ENCODE measurements at places on chromosomes 2 and 18. TPM values are rescaled to one million over a fixed set of nuclear protein-coding genes. Genes with fewer than 3 reads are reported as not detected.

The FAM161A gene
- 7.8 TPM for total RNA-seq

DNA sequence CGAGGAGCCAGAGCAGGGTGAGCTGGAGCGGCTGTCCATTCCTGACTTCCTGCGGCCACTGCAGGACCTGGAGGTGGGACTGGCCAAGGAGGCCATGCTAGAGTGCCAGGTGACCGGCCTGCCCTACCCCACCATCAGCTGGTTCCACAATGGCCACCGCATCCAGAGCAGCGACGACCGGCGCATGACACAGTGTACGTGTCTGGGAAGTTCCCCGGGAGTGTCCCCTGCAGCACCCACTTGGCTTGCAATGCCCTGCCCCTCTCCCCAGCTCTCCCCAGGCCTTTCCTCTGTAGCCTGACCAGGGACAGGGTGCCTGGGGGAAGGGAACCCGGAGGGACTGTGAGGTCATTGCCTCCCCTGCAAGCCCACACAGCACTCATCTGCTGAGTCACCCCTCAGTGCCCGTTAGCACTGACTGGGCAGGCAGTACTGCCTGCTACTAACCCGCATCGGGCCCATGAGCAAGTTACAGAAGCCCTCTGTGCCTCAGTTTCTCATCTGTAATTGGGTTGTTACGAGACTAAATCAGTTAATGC, 29.4 kb upstream of the GMPPA start:
- DNase-seq: no peak

The NMUR1 gene
- 0.22 TPM for total RNA-seq

DNA sequence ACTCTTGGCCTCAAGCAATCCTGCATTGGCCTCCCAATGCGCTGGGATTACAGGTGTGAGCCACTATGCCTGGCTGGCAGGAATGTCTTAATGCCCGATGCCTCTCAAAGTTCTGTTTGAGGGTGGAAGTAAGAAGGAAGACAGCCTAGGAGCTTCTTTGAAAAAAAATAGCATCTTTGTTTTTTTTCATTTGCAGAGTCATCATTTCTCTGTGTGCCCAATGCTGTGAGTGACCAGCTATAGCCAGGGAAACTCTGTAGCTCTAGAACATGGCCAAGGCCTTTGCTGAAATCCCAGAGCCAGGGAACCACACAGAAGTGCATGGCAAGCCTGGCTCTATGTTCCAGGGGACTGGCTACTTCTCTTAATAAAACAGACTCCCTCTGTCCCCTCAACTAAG, 260.0 kb downstream of the C1D start:
- no peak for DNase-seq

The PJVK gene
- 1.2 TPM for total RNA-seq

DNA sequence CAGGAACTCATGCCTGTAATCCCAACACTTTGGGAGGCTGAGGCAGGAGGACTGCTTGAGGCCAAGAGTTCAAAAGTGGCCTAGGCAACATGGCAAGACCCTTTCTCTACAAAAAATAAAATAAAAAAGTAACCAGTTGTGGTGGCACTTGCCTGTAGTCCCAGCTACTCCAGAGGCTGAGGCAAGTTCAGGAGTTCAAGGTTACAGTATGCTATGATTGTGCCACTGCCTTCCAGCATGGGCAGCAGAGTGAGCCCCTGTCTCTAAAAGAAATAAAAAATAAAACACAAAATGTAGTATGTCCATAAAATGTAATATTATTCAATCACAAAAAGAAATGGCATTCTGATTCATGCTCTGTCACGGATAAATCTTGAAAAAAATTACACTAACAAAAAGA, 11.9 kb downstream of the INO80C start:
- DNase-seq: no peak

The SCN7A gene
- not detected for total RNA-seq

DNA sequence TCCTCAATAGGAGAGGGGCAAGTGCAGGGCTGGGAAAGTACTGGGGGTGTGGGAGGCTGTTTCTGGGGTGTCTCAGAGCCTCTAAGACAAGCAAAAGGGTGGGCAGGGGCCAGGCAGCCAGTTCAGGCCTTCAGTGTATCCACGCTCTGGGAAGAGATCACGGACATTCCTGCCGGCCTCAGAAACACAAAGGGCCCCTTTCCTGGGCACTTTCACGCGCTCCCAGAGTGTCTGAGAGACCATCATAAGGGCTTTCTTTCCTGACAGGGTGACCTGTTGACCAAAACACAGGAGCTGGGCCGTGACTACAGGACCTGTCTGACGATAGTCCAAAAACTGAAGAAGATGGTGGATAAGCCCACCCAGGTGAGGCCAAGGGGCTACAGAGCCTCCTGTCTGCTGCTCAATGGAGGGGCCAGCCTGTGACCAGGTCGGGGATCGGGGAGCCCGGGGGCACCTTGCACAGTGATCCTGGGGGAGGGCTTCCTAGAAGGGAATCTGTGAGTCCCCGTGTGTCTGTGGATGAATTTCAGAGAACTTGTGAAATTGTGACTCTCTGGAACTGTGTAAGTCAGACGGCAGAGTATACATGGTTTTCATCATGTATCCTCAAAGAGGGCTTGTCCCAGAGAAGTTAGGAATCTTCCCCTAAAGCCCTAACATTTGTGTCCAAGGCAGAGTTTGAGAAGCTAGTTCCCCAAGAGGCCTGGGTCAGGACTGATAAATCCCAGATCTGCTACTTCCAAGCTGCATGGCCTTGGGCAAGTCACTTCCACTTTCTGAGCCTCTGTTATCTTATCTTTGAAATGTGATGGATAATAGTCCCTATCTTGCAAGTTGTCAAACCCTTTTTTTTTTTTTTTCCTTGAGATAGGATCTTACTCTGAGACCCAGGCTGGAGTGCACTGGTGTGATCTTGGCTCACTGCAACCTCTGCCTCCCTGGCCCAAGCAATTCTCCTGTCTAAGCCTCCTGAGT, 1.8 kb downstream of the GNLY start:
- no peak for DNase-seq

The CLHC1 gene
- total RNA-seq: 8.9 TPM

The SLC9A2 gene
- 0.03 TPM for total RNA-seq

DNA sequence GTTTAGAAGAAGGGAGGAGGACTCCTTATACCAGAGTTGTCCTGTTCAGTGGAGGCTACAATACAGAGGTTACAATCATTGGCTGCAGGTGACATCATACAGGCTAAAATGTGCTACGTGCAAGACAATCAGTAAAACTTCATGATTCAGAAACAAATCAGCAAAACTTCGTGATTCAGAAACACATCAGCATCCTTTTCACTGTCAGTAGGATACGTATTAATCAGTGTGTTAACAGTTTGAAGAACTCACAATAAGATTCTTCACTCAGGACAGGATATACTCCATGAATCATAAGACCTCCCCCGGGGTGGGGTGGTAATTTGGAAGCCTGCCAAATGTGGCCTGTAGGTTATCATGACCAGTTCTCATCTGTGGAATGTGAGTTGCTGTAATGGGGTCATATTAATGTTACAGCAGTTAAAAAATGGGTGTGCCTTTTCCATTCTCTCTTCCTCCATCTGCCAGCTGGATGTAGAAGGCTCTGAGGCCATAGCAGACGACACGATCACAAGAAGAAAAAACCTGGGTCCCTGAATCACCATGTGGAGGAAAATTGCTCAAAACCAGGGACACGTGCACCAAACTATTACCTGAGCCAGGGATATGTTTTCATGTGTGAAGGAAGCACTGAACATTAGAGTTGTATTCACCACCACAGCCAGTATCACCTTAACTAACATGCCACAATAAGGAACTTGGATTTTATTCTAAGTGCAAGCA, 134.8 kb upstream of the CREB1 start:
- DNase-seq: no peak

- no peak for DNase-seq
Observed at GRCh38 chr18:6646801-6647200, 82.7 kb upstream of the ARHGAP28 start.

The CDH19 gene
- total RNA-seq: not detected

DNA sequence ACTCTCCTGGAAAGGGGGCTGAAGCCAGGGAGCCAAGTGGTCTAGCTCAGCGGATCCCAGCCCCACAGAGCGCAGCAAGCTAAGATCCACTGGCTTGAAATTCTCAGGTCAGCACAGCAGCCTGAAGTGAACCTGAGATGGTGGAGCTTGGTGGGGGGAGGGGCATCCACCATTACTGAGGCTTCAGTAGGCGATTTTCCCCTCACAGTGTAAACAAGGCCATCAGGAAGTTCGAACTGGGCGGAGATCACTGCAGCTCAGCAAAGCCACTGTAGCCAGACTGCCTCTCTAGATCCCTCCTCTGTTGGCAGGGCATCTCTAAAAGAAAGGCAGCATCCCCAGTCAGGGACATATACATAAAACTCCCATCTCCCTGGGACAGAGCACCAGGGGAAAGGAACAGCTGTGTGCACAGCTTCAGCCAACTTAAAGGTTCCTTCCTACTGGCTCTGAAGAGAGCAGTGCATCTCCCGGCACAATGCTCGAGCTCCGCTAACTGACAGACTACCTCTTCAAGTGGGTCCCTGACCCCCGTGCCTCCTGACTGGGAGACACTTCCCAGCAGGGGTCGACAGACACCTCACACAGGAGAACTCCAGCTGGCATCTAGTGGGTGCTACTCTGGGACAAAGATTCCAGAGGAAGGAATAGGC, 282.3 kb upstream of the EPC2 start:
- no peak for DNase-seq

The CD8B2 gene
- total RNA-seq: not detected

- DNase-seq: no peak
Observed at GRCh38 chr2:156338578-156338977, 6.1 kb upstream of the NR4A2 start.

DNA sequence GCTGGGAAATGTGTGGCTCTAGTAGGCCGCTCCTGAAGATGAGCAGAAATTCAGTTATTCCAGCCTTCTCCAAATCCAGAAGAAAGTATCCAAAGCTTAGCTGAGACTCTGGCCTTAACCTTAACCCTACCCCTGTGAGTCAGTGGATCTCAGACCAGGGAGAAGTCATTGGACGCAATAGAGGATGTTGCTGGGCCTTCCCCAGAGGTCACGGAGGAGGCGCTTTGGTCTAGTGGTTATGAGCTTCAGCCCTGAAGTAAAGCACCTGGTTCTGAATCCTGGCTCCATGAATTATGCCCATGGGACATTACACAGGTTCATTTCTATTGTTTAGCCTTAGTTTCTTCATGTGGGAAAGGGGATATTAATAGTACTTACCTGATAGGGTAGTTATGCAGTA, 24.0 kb downstream of the PKDCC start:
- no peak for DNase-seq

The MDH1B gene
- 2.0 TPM for total RNA-seq

DNA sequence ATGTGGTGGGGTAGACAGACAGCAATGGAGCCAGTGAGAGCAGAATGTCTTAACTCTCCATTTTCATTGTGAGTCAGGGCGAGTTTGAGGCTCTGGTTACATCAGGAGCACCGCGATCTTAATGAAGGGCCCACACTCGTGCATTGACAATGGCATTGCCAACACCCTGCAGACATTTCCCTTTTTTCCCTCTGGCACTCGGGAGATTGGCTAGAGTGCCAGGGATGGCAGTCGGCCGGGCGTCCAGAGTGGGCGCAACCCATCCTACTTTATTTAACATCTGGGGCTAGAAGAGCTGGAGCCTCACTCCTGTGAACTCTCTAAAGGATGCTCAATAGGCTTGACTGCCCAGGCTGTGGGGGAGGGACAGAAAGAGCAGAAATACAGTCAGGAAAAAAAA, 9.7 kb downstream of the PROKR1 start:
- DNase-seq: no peak

The GALNT14 gene
- total RNA-seq: 4.2 TPM

DNA sequence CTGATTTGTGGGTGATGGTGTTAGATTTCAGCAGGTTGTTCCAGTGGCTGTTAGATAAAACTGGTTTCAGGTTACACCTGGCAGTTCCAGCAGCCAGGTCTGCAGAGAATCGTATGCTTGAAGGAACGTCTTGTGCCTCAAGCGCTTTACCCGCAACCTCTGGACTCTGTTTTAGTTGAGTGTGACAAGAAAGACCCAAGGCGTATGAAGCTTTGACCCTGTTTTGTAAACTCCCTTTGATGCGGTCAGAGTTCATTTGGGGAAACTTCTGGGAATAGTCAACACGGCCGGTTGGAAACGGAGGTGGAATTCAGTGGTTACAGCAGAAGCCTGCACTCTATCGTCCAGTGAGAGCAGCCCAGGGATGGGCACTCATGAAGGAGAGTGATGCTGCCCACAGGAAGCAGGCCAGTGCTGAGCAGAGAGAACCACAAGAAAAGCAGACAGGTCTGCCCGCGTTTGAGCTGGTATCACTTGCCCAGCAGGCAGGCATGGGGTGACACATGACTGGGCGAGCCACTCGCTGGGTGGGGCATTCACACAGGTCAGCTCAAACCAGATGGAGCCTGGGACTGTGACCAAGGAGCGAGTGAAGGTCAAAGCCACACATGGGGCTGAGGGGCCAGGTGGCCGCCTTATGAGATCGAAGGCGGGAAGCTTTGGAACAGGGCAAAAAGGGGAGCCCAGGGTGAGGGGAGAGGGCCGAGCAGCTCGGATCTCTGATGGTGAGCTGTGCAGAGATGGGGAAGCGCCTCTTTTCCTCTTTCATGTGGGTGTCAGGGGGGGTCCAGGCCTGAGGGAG, 99.6 kb upstream of the MBOAT2 start:
- DNase-seq: peak; percentile 70

DNA sequence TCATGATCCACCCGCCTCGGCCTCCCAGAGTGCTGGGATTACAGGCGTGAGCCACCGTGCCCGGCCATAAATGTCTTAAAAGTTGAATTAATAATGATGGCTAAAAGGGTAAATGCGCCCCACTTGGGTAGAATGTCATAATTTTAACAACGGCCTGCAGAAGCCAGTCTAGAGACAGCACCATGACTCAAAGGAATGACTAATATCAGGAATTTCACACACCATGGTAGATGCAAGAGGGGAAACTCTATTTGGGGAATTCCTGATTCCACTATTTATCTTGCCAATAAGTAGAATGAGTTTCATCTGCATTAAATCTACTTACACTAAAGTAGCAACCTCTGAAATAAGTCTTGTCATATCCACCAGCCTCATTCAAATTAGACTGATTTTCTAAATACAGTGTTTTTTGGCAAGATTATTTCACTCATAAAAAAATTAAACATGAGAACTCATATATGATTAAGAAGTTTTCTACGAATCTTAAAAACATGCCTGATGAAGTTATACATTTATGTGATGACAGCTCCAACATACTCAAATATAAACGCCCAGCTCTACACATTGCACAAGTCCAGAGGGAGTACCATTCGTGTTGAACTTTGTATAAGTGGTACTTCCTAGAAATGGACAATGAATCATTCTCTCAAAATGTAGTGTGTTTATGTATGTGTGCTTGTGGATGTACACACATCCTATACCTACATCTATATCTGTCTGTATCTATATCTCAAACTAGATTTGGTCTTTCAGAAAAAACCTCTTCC, 309.7 kb downstream of the IRS1 start:
- no peak for DNase-seq

The REG3G gene
- total RNA-seq: not detected

The SOS1 gene
- 22.0 TPM for total RNA-seq
